ENCODE measurements at places on chromosomes 13 and 19.
A peak's percentile ranks its signal among the peaks of the same experiment; 100 is the strongest.

- no peak for DNase-seq
Observed at GRCh38 chr13:100721885-100722512, 47.4 kb upstream of the TMTC4 start.

GRCh38 chr19:52689843-52690368, 44.9 kb downstream of the ZNF611 start:
- peak; percentile 50 for DNase-seq

DNA sequence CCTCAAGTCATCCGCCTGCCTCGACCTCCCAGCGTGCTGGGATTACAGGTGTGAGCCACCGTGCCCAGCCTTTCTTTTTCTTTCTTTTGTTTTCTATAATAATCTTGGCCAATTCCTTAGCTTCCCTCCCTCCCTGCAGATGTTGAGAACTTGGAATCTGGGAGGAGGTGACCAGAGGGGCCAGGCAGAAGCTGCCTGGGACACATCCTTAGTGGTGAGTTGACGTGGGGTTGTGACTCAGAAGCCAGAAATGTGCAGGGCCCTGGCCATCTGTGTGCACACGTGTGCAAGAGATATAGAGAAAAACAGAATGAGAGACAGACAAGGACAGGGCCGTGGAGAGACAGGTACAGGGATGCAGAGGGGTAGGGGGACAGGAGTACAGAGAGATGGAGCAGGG, 154.3 kb downstream of the SIPA1L3 start:
- no peak for DNase-seq

- no peak for DNase-seq
Observed at GRCh38 chr13:114259374-114259773, 22.0 kb upstream of the UPF3A start.

DNA sequence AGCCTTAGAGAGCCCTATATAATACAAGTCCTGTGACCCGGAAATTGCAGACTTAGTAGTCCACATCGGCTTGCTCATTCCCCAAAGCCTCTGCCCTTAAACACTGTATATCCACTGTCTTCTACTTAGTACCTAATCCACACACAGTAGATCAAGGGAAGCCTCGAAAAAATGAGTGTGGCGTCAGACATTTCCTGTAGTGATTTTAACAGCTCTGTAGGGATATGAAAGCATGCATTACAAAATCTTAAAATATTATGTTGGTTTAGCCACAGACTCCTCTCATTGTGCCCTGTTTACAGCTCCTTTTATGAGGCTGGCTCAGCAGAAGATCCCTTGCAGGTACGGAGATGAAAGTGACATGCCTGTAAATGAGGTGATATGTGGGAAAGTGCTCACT, 416.3 kb downstream of the LIG4 start:
- no peak for DNase-seq

DNA sequence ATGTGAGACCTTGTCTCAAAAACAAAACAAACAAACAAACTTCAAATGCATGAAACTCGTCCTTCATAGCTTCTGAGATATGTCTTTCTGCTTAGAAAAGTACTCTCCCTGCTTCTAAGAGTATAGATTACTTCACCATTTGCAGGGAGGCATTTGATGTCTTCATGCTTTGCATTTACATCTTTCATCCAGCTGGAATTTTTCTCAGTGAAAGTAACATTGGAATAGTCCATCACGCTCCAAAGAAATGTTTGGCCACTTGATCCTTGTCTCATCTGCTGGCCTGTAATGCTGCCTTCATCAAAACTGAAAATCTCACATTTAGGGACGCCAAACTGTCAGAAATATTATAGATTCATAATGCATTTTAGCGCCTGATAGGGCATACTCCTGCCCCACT, 19.2 kb downstream of the PNMA8A start:
- DNase-seq = no peak

GRCh38 chr13:110705356-110705825, 525 bp downstream of the CARS2 start:
- no peak for DNase-seq

GRCh38 chr19:27971071-27971470, 1241.9 kb downstream of the UQCRFS1 start:
- no peak for DNase-seq

DNA sequence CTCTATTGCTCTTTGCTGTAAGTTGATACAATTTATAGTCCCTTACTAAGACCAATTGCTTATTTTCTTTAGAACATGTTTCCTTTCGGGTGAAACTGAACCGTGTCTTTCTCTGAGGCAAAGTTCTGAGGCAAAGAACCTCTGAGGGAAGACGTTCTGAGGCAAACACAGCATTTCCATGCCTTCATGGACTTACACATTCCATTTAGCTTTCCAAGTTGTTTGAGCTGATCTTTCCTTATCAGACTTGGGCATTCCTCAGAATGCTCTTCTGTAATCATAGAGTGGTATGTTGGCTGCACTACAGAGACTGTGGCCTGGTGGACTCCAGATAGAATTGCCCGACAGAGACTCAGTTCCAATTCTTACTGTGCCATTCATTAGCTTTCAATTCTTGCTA, 579.1 kb downstream of the KCTD12 start:
- no peak for DNase-seq

DNA sequence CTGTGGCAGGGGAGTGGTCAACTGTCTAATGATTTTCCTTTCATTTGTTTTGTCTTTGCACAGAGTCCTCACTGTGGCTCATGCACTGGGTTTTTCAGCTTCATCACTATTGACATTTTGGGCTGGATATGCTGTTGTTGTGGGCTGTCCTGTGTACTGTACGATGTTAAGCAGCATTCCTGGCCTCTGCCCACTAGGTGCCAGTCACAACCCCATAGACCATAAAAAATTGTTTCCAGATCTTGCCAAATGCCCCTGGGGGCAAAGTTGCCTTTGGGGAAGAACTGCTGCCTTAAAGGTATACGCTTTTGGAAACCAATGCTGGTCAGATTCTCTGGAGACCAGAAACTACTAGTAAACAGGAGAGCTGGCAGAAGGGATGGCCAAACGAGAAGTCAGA, 310.4 kb downstream of the SPRY2 start:
- no peak for DNase-seq

GRCh38 chr19:48672994-48673393, at the start of gene NTN5:
Gene NTN5 (minus strand): TSS chr19:48673017. CDS start chr19:48670986, 2,031 bp downstream.
- no peak for DNase-seq

- no peak for DNase-seq
Observed at GRCh38 chr19:38513762-38514167, 80.3 kb downstream of the RYR1 start.

DNA sequence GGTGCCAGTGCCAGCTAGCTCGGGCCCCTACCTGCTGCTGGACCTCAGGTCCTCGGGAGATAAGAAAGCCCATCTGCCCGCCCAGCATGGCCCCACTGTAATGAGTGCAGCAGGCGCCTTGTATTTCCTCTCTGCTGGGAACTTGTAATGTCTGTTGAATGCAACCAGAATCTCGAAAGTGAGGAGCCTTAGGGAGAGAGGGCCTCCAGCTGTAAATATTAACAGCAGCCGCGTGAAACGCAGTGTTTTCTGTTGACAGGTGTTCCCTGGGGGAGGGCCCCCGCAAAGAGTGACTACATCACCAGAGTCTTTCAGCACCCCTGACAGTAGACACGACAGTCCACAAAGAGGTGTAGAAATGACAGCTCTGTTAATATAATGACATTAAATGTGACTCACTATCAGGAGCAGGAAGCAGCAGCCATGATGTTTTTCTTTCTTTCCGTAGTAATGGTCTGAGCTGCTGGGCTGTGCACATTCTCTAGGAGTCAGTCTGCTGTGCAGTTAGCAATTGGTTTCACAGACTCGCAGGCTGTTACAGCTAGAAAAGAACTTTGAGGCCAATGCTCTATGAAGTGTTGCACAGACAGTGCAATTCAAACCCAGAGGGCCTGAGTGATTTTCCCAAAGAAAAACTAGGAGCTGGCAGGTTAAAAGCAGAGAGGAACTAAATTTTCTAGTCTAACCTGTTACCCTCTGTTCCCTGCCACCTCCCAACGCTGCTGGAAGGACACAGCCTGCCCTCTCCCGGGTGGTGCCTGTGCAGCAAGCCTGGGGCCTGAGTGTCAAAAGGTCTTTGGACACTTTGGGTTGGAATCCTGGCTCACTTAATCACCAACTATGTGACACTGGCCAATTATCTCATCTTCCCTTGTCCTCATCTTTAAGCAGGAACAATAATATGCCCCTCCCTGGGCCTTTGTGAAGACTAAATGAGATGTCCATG, 58.6 kb upstream of the WASF3 start:
- DNase-seq = no peak

DNA sequence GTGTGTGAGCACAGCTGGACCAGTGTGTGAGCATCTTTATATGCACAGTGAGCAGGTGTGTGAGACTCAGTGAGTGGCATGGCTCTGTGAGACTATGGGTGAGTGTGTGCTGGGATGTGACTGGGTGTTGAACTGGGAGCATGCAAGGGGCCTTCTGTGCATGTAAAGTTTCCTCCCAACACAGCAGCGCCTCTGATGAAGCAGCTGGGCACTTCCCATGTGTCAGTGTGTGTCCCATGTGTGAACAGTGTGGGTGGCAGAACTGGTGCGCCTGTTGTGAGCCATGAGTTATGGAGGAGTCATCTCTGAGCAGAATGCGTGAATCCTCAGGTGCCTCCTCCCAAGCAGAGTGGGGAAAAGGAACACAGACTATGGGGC, 24.1 kb downstream of the LGALS16 start:
- DNase-seq = no peak

DNA sequence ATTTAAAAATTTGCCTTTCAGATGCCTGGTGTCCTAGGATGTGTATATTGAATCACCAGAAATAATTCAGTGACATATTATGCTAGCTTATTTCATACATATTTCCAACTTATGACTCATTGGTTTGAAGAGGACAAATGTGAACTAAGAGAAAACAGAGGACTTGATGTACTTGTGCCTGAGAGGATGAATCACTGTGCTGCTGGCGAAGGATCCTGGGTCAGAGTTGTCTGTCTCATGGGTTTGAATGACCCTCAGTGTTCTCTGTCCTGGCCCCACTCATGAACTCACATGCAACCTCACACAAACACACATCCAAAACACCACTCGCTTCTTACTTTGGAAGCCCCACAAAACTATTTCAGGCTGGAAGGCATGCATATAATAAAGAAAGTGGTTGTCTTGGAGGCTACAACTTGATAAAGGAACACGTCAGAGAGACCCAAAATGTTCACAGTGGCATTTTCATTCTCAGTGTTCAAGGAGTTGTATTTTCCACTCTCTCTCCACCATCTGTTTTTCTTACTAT, 129.0 kb upstream of the SPRY2 start:
- peak; percentile 65 for DNase-seq

- no peak for DNase-seq
Observed at GRCh38 chr13:46613409-46614049, 60.6 kb downstream of the LRCH1 start.

GRCh38 chr19:19270749-19271571, 2.1 kb downstream of the TM6SF2 start:
- DNase-seq = no peak

DNA sequence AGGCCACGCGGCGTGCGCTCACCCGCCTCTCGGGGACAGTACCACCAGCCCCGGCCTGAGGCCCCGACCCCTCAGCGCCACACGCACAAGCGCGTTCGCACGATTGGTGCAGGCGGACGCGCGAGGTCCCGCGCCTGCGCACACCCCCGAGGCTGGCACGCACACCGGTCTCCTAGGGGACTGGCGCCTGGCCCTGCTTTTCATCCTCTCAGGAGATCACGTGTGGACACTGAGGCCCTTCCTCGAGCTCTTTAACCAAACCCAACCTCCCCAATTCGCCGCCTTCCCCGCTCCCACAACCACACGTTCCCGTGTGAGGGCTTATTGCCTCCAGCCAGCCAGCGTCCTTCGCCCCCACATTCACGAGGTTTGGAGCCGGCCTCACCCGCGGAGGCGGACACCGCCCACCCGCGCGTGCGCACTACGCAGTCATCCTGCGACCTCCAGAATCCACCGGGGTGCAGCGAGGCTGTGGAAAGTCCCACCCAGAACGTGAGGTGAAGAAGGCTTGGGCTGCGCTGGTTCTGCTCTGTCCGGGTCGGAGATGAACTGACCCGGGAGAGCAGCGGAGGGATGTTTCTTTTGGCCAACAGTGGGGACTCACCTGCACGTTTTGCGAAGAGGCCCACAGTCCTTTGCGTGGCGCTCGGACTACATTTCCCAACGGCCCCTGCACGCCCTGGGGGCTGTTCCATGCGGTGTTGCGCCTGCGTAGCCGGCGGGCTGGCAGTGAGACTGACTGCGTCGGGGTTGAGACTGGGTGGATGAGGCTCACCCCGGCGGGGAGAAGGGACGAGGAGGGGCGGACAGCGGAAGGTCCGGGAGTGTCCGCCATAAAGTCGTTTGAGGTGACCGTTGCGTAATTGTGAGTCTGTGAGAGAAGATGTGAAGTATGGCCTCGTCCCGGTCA, 539 bp upstream of the ZNF667 start:
- peak; percentile 96 for DNase-seq

GRCh38 chr19:19443283-19443682, 37.8 kb downstream of the GATAD2A start:
- DNase-seq = no peak

DNA sequence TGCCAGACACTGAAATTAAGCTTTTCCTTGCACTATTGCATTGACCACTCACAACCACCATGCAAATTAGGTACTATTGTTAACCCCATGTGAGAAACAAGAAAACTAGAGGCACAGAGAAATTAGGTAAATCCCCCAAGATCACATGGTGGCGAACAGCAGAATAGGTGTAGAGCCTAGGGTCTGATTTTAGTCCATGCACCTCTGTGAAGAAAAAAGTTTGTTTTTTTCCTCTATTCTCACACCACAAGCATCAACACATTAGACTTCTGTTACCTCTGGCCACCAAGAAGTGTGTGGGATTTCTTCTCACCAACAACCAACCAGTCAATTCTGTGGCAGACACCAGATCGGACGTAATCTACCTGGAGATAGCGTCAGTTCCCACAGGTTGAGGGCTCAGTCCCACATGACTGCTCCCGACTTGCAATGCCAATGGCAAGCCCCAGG, 391.9 kb downstream of the COG6 start:
- DNase-seq = no peak

- no peak for DNase-seq
Observed at GRCh38 chr19:9914001-9914314, 22.4 kb downstream of the OLFM2 start.

GRCh38 chr19:39754971-39755370, 17.1 kb upstream of the CLC start:
- no peak for DNase-seq

DNA sequence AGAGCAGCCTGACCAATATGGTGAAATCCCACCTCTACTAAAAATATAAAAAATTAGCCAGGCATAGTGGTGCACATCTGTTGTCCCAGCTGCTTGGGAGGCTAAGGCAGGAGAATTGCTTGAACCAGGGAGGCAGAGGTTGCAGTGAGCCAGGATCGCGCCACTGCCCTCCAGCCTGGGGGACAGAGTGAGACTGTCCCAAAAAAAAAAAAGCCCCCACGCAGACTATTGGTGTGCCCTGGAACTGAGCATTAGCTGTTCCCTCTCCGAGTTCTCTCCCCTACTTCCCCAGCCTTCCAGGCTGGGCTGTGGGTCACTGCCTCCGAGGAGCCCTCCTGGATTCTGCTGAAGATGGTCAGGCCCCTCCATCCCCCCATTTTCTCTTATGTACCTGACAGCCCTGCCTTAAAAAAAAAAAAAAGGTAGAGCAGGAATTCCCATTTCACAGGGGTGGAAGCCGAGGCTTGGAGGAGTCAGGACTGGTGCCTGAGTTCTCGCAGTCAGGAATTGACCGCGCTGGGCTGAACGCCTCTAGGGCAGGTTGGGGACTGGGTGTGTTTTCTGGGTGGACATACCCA, 1.9 kb downstream of the ADAT3 start:
- no peak for DNase-seq

- no peak for DNase-seq
Observed at GRCh38 chr19:21749090-21749489, 18.3 kb downstream of the ZNF100 start.

- no peak for DNase-seq
Observed at GRCh38 chr13:39132286-39133230, 94.3 kb downstream of the NHLRC3 start.

GRCh38 chr13:25846222-25846984, 205.4 kb downstream of the SHISA2 start:
- no peak for DNase-seq
